AG10803 (cell line): ENCODE measurements at places on chromosomes 3 and 15.

GRCh38 chr15:48996276-48996675 is 32.6 kb upstream of the SHC4 start:
- peak; percentile 52 for DNase-seq

DNA sequence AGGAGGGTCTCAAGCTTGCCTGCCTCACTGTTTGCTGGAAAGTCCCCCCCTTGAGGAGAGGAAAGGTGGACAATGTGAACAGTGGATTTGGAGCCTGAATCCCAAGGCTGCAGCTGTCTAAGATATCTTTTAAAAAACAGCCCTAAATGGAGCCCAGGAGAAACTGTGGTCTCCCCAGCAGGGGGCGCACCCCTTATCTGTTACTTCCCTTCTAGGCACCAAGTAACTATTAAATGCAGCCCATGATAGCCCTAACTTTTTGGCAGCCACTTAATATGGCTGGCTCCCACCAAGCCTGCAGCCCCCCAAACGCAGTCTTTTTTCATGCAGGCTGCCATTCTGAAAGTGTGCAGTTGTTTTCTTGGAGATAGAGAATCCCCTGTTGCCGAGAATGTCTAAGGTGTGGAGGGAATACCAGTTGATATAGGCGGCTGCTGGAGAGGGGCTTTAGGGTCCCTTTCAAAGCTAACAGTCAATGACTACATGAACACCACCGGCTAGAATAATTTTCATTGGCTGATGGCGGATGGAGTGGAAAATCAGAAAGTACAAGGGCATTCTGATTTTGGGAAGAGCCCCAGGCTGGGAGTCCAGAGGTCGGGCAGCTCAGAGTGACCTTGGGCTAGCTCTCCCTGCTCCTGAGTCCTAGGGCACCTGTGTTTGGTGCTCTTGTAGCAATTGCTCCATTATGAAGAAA is 1.3 kb downstream of the RHCG start:
- DNase-seq, result no peak

DNA sequence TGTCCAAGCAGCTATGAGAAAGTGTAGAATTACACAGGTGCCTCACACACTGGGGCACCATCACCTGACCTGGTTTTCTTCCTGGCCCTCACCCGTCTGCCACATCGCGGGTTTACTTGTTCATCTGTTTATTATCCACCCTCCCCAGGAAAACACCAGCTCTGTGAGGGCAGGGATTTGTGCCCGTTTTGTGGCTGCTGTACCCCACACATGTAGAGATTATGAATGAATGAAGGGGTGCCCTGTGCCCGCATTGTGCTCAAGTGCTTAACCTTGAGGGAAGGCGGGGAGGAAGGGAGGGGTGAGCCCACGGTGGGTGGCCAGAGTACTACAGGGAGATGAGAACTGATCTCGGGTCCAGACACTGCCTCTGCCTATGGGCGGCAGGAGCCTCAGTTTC is 108.4 kb downstream of the WNT7A start:
- DNase-seq, result no peak

- DNase-seq, result no peak
These were observed 28.1 kb upstream of the CD200R1L start for GRCh38 chr3:112874725-112875124.

DNA sequence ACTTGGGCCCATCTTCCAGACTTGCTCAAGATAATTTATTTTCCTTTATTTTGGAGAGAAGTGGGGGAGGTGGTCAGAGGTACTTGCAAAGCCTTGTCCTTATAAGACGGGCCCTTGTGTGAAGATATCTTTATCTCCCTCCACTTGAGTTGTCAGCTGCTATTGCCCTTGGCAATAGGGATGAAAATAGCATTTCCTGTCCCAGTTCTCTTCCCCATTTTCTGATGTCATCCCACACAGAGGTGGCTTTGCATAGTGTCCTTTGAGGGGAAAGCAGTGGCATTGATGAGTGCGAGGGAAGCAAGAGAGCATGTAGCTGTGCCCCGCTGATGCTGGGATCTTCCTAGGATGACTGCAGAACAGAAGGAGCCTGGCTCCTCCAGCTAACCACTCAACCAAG is 41.9 kb upstream of the TUBGCP5 start:
- DNase-seq, result no peak

- no peak for DNase-seq
These were observed 55.0 kb downstream of the POLR2M start for GRCh38 chr15:57761562-57761961.

DNA sequence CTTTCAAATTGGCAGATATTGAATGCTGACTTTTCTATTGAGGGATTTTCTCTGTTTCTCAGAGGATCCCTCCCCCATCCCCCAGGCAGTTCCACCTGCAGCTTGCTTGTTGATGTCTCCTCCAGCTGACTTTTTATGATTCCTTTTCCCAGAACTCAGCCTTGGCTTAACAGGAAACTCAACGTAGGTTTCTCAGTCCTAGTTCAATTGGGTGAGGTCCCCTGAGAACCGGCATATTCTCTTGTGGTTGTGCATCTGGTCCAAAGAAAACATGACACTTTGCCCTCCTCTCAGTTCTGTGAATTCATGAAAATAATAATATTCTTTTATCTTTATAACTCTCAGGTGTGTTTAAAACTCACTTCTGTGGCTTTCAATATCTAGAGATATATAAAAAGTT is 1222.1 kb downstream of the OTOL1 start:
- DNase-seq, result no peak

- peak; percentile 22 for DNase-seq
These were observed 177.7 kb downstream of the SMAD6 start for GRCh38 chr15:66879531-66880368.

DNA sequence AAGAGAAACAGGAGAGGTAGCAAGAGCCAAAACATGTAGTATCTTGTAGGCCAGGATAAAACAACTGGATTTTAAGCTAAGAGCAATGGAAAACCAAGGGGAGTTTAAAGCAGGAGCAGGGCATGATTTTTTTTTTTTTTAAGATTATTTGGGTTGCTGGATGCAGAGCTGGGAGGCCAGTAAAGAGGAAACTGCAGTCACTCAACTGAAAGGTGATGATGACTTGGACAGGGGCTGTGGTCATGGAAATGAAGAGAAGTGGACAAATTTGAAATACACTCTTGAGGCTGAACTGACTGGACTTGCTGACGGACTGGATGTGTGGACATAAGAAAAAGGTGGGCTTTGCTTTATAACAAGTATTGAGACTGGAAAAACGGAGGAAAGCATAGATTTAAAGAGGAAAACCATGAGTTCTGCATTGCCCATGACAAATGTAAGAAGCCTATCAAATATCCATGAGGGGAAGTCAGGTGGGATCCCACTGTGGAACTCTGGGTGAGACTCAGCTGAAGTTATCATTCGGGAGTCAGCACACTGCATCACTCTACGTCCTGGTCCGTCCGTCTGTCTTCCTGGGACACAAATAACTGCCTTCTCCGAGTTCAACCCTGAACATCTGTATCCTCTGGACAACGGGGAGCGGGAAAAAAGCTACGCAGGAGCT is 688 bp downstream of the XPC start:
- DNase-seq, result no peak

DNA sequence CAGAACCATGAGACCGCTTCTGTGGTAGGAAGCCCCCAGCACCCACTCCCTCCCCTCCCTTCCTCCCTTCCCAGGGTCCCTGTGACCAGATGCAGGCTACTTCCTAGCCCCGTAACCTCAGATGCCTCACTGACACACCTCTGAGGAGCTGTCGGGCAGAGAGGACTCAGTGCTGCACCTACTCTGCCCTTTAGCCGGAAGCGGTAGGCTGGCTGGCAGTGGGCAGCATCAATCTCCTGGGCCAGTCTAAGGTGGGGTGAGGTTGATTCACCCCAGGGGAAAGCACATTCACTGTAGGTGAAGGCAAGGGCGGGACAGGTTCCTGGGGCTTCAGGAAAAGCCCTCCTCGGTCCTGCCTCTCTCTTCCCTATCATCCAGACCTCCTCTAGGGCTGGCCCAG is 19.1 kb downstream of the CSRNP1 start:
- no peak for DNase-seq
